OCI-M1 (cell line): ENCODE measurements at places on chromosomes 1 and 21.

GRCh38 chr1:3992103-3992556 is 92.1 kb upstream of the C1orf174 start:
- DNase-seq, result peak; percentile 4

DNA sequence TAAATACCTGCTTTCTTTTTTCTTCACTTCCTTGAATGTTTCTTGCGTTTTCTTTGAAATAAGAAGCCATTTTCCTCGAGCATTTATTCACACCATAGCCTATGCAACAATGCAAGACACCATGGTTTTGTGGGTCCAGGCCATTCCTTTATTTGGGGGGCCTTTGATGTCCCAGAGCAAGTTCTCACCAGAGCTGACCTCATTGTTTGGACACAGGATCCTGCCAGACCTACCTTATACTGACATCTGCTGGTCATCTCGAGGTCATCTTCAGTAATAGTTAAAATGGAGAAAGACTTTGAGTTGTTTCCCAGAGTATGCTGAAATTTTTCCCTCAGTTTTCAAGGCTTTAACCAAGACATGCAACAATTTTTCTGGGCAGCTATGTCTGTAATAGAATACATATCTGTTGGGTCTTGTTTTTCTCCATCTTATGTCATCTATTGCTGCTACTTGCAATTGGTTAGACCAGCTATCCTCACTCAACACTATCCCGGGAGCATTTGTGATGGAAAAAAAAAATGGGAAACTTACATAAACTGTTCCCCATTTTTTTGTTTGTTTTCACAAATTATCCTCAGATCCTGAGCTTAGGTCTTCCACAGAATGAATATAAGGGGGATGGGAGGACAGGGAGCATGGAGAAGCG is 34.0 kb upstream of the BACE2 start:
- peak; percentile 53 for DNase-seq

DNA sequence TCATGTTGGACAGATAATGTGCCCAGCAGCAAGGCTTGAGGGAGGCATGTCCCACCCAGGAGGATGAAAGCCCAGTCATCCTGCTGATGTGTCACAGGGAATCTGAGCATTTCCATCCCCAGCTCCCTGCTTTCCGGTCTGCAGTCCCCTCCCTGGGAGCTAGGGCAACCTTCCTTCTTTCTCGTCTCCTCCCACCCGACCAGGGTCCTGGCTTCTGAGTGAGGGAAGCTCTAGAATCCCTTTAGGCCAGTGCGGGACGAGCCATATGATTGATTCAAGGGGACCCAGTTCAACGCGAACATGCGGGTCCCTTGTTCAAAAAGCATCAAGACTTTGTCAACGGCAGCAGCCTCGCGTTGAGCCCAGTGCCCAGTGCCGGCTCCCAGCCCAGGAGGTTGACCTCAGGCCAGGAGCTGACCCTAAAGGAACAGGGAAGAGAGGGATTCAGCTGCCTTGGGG is 96.7 kb upstream of the TMPRSS2 start:
- DNase-seq, result no peak

DNA sequence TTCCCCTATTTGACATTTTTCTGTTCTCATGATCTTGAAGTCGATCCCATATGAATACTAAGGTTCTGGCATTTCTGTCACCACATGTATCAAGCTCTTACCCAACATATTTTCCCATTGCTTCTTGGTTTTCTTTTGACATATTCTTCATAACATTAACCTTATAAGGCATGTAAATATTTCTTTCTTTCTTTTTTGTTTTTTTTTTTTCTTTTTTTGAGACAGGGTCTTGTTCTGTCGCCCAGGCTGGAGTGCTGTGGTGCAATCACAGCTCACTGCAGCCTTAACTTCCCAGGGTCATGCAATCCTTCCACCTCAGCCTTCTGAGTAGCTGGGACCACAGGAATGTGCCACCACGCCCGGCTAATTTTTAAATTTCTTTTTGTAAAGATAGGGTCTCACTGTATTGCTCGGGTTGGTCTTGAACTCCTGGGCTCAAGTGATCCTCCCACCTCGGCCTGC is 33.1 kb upstream of the ERRFI1 start:
- no peak for DNase-seq

DNA sequence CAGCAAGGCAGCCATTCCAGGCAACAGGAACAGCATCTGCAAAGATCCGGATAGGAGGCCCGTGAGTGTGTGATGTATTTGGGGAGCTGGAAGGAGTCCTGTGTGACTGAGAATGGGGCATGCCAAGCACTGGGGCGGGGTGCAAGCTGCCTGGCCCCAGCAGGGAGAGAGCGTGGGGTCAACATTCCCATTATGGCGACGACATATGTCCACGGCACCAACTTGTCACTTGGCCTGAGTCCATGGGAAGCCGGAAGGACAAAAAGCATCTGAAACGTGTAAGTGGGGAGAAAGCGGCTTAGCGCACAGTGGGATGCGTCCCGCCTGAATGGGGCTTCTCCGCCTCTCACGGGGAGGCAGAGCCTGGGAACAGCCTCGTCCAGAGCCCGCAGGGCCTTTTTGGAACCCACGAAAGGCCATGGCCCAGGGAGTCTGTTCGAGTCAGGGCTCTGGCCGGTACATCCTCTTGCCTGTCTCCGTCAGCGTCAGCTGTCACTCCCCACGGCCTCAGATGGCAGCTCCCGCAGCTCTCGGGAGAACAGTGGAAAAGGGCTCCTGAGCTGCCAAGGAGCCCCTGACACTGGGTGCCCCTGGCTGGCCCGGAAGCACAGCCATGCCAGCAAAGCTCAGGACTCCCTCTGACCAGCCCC is 12.4 kb downstream of the EPHB2 start:
- DNase-seq, result no peak

DNA sequence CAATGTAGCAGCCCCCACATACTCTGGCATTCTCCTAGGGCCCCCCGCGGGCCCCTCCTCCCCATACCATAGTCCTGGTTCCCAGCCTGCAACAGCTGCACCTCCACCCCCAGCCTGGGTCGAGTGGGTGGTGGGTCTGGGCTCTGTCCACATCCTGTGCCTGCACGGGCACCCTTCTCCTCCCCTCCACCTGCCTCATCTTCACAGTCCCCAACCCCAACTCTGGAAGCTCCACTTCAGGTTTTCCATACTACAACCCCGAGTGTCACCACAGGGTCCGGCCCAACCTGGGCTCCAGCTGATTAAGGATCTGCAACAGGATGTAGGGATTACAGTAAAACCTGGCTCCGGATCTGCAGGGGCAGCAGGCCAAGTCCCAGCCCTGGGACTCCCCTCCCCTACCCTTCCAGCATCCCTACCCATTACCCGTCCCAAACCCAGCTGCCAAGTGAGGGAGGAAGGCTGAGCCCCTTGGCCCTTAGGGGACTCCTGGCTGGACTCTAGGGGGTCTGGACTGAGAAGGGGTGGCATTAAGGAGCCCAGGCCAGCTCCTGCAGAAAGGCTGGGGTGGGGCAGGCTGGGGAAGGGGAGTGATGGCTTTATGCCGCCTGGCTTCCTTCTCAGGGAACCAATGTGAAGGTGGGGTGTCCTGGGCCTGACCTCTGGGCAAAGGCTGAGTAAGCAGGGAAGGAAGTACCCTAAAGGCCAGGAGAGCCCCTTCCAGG is 116.8 kb downstream of the CASZ1 start:
- peak; percentile 78 for DNase-seq

DNA sequence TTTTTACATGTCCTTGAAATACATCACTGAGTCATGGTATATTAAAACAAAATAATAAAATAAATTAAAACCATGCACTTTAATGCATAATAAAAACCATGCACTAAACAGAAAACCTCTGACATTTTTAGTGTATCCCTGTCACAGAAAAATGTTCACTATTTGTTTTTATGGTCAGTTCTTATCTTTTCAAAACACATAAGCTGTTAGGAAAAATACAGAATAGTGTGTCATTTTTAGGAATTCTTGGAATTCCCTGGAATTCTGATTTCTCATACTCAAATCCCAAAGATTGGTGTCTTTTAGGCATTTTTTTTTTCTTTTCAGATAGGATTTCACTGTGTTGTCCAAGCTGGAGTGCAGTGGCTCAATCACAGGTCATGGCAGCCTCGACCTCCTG is 25.1 kb upstream of the TINAGL1 start:
- no peak for DNase-seq
